Hypothalamus (tissue), 51 donors: ENCODE measurements at places on chromosomes 16 and 17.

DNA sequence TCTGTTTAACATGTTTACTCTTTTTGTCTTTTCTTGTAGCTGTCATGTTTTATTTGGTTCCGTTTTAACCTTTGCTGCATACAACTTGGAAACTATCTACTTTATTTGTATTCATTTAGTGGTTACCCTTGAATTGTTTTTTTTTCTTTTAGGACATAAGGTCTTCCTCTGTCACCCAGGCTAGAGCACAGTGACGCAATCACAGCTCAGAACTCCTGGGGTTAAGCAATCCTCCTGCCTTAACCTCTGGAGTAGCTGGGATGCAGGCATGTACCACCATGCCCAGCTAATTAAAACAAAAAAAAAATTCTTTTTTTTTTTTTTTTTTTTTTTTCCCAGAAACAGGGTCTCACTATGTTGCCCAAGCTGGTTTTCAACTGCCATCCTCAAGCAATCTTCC is 29.8 kb upstream of the USP43 start:
- no peak for DNase-seq

DNA sequence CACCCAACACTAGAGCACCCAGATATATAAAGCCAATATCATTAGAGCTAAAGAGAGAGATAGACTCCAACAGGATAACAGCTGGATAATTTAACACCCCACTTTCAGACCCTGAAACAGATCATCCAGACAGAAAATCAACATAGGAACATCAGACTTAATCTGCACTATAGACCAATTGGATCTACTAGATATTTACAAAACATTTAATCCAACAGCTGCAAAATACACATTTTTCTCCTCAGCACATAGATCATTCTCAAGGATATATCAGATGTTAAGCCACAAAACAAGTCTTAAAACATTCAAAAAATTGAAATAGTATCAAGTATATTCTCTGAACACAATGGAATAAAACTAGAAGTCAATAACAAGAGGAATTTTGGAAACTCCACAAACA is 4.1 kb upstream of the CCL13 start:
- DNase-seq, result no peak

DNA sequence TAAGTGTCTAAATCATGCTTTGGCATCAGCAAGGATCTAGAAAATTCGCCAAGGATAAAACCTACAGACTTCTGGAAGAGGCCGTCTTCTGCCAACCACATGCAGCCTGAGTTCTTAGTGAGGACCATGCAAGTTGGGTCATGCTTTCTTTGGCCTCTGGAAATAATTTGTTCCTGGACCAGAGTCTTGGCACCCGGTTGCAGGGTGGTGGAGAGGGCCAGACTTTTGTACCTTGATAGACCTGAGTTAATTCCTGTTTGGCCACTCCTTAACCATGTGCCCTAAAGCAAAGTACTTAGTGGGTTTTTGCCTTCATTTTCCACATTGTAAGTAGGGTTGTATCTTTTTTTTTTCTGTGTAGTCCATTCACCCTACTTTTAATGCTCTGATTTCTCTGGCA is 283.4 kb upstream of the IRX5 start:
- DNase-seq, result no peak

GRCh38 chr17:38654411-38655398 is 20.1 kb downstream of the EPOP start:
- DNase-seq, result no peak
